ENCODE measurements at places on chromosomes 3 and 15.

DNA sequence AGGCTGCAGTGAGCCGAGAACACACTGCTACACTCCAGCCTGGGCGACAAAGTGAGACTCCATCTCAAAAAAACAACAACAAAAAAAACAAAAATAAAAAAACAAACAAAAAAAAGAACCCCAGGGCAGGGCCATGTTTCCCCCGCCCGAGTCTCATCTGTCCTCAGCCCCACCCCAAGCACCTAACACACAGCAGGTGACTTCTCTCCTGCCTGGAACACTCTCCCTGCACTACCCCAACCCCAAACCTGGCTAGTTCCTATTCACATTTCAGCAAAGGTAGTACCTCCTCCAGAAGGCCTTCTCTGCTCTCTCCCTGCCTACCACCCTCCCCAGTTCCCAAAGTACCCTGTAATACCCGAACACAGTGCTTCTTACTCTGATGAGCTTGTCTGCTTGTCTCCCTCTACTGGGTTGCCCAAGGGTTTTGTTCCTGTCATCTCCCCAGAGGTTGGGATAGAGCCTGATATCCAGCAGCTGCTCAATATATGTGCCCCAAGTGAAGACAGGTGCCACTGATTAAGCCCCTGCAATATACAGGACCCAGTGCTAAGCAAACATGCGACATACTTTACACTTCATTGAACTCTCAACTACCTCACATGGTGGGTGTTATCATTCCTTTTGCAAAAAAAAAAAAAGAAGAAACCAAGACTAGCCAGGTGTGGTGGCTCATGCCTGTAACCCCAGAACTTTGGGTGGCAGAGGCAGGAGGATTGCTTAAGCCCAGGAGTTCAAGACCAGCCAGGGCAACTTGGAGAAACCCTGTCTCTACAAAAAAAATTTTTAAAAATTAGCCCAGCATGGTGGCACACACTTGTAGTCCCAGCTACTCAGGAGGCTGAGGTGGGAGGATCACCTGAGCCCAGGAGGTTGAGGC, 103.6 kb downstream of the DAPK2 start:
- DNase-seq = no peak

DNA sequence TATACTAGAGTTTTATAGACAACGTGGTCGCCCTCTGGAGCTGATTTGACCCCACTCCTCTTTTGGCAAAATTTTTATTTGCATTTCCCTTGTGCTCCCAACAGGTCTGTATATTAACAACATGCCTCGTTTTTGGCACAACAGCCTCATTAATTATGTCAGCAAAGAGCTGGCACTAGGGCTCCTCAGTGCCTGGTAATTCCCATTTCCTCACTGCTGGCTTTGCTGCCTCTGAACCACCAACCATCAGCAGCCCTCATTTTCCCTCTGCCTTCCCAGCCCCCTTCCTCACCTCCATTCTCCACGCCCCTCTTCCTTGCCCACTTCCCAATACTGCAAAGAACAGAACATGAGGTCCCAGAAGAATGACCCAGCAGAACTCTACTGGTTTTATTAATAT, 204.8 kb downstream of the ABHD5 start:
- DNase-seq = no peak

DNA sequence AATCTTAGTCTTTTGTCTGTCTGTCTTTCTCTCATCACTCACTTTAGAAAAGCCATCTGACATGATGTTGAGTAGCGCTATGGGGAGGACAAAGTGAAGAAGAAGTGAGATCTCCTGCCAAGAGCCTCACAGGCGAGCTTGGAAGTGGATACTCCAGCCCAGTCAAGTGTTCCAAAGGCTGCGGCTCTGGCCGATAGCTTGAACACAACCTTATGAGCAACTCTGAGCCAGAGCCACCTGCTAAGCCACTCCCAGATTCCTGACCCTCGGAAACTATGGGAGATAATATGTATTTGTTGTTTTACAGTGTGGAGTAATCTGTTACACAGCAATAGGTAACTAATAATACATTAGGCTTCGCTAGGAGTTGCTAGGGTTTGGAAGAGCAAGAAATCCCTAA, 76.2 kb downstream of the MB21D2 start:
- DNase-seq = no peak

GRCh38 chr3:59406943-59407342, 357.1 kb upstream of the CFAP20DC start:
- no peak for DNase-seq

- no peak for DNase-seq
Measured at GRCh38 chr3:122055215-122055614, at the start of gene CD86. Gene CD86, plus strand, starts transcription at chr3:122055362. Its CDS starts 128 bp downstream, at chr3:122055490.

- DNase-seq = no peak
Measured at GRCh38 chr3:176839901-176840300, 357.4 kb downstream of the TBL1XR1 start.

DNA sequence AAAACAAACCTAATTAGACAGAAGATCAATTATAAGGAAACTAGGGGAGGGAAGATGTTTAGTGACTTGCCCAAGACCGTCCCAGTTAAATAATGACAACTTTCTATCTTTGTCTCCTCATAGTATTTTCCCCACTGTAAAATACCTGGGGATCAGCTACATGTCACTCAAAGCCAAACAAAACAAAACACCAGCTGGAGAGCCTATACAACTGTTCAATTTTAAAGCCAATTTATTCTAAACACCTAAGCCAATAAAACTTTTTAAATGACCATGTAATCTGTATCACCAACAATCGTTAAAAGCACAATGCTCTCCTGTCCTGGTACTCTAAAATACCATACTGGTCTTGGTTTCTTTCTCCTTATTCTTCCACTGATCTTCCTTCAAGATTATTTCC, 168.4 kb downstream of the STAG1 start:
- DNase-seq = no peak

DNA sequence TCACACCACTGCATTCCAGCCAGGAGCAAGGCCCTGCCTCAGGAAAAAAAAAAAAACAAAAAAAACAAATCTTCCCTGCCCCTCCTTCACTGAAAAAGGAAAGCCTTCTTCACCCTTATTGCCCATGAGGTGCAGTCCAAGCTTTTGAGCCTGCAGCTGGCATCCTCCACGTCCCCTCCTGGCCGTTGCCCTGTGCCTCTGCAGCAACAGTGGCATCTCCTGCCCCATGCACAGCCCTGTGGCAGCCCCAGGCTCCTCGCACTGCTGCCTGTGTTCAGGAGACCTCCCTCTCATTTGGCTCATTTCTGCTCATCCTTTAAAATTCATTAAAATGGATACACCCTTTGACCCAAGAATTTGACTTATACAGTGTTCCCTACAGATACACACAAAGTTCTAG, 72.7 kb upstream of the PLXNA1 start:
- no peak for DNase-seq

GRCh38 chr3:129045675-129046036, 14.9 kb upstream of the GP9 start:
- DNase-seq = no peak

GRCh38 chr15:40379853-40380252, 2.7 kb upstream of the KNSTRN start:
- no peak for DNase-seq

Data from Peyer's patch (tissue), 4 donors.